NCI-H82 (cell line): ENCODE measurements at places on chromosomes 7 and 10.

DNA sequence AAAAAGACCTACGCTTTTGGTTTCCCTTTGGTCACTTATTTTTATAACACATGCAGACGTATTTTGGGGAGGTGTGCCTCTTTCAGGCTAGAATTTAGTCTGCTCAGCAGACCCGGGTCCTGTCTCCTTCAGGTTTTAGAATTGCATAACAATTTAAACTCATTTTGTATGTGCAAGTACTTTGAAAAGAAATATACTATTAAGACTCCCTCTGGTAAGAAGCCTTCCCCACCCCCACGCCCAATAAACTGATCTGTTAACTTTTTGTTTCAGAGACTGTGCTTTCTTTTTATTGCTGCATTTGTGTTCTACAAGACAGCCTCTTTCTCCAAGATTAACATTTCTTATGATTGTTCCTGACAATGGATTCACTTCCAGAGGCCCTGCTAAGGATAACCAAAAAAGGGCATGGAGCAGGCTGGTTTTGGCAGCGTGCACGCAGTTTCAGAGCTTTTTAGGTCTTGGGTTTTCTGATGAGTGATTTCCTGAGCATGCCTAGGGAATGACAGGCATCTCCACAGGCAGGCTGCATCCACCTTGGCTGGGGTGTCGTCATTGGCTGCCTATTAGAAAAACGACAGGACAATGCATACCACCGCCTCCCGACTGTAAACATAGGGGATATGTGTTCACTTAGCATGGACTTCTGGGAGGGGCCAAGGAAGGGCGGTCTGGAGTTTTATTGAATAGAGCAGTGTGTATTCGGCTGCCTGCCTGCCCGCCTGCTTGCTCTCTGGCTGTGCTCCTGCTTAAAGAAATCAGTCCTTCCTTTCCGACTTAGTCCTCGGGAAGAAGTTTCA, at the start of gene CALD1:
CALD1 (plus strand) TSS at position 694 of the 800 bp plus-strand sequence. CDS start 88,100 bp downstream, outside the sequence.
- peak; percentile 42 for DNase-seq

- DNase-seq: no peak
Observed at GRCh38 chr7:55185941-55186609, 167.3 kb downstream of the EGFR start.

- DNase-seq: no peak
Observed at GRCh38 chr10:50522908-50523307, 100.8 kb downstream of the SGMS1 start.

GRCh38 chr7:115674467-115675024, 356.0 kb downstream of the TFEC start:
- peak; percentile 20 for DNase-seq

- DNase-seq: no peak
Observed at GRCh38 chr7:28270536-28270935, 89.9 kb upstream of the JAZF1 start.

- no peak for DNase-seq
Observed at GRCh38 chr10:34405611-34406462, 409.3 kb downstream of the PARD3 start.

- DNase-seq: no peak
Observed at GRCh38 chr10:61097026-61097425, 153.0 kb upstream of the RHOBTB1 start.

DNA sequence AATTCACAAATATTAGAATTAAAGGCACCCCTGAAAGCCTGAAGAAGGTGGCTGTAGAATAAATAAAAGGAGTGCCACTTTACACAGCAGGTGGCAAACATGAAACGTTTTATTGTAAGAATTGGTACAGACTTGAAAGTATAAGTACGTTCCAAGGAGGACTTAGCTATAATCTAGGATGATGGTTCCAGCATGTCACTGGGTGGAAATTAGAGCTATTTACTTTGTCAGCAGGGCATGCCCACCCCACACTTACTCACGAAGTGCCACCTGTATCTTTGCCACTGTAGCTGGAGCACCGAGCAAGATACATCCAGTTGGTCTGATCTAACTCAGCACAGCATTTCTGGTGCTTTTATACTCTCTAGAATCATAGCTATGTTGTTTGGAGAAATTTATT, 97.8 kb downstream of the GRM8 start:
- no peak for DNase-seq

GRCh38 chr7:38940774-38941173, 31.8 kb upstream of the VPS41 start:
- DNase-seq: no peak

- peak; percentile 36 for DNase-seq
Observed at GRCh38 chr7:140645166-140645900, 4.7 kb upstream of the DENND2A start.

DNA sequence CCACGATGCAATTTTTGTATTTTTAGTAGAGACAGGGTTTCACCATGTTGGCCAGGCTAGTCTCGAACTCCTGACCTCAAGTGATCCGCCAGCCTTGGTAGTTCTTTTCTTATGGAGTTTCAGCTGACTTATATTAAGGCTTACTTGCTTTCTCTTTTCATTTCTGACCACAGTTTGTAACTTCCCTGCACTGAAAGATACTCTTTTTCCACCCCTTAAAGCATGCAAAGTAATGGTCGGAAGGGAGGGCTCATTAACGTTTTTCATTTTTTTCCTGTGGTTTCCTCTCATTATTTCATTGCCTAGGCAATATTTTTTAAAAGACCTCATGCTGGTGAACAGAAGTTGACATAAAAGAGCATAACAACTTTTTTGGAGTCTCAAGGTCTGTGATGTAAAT, 27.0 kb downstream of the ADRB1 start:
- no peak for DNase-seq

DNA sequence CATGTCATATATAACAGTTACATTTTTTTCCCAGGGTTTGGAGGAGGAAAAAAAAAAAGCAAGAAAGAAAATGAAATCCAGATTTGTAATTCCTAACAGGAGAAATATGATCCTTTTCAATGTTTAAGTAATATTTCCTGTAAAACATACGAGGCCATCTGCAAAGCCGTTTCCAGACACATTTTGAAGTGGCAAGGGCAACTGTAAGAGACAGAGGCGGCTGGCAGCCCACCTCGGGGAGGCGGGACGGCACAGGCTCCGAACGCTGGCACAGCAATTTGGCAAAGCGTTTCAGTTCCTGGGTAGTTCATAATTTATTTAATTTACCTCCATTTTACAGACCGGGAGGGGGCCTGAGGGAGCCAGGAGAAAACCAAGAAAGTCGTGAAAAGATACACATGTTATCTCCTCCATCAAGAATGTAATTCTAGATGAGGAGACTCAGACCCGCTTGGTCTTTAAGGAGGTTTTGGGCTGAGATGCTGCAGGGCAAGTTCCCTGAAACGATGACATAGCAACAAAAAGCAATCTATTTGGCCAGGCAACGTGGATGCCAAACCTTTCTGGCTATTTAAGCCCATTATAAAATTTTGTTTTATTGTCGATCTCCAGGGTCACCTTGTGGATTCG, 448.5 kb upstream of the MKI67 start:
- DNase-seq: no peak

DNA sequence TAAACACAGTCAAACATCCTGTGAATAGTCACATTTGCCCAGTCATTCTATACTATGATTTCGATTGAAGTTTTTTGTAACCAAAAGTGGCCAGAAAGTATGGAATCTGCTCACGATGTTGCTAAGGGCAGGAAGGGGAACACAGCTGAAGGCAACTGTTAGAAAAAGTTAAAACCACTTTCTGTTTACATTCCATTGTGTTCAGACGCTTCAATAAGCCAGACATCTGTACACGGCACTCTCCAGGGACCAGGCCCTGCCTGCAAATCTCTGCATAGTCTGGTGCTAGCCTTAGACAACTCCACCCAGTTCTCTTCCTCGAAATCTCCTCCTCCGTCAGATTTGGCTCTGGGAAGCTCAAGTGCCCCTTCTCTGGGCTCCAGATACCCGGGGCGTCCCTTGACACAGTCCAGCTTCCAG, 17.1 kb upstream of the TMEM120A start:
- peak; percentile 27 for DNase-seq

GRCh38 chr10:35369049-35369611, 32.8 kb downstream of the CCNY start:
- no peak for DNase-seq

DNA sequence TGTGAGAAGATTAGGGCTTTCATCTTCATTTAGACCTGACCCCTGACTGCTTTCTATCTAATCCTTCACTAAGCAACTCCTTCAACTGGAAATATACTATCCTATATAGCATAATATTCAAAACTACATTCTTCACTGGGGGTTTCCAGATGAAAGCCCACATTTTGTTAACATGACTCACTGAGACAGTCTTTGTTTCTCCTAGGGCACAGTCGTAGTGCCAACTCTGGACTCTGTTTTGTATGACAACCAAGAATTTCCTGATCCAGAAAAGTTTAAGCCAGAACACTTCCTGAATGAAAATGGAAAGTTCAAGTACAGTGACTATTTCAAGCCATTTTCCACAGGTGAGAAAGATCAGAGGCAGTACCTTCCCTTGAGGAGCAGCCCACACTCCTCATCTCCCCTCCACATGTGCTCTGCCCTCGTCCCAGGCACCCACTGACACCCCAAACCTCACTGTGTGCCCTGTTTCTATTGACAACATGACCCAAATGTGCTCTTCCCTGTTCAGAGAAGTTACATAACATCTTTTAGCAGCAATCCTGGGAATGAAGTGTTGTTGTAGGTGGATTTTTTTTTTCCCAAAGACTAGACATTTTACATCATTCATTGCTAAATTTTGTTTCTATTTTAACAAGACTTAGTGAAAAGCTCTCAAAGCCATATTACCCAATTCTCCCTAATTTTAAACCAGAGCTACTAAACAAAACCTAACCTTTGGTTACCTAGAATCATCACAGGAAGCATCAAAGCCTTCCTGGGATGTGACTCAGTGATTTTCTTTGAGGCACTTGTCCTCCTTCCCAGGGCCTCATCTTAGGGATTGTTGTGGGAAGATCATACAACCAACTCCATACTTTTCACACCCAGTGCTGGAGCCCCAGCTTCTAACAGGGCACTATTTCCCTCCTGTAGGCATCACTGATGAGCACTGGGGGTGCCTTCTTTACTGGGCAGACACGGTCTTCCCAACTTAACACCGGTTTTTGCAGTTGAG, 10.7 kb downstream of the CYP2E1 start:
- DNase-seq: no peak

- no peak for DNase-seq
Observed at GRCh38 chr10:112330607-112331160, 43.2 kb upstream of the ACSL5 start.

DNA sequence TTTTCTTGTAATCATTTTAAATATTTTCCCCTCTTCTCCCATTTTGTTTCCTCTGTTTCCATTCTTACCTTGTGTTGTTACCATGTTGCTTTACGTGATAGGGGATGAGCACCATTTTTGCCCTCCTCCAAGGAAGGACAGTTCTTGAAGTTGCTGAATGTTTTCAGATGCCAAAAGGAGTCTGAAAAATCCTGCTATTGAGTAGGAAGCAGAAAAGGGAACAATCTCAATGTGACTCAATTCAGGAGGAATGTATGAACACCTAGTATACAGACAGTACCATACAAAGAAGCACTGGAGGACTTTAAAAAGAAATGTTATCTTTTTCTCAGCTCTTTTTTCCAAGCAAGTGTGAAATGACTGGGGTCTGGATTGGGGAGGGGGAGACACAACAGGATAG, 5.1 kb upstream of the NAMPT start:
- DNase-seq: no peak

GRCh38 chr10:129533281-129533680, 66.2 kb downstream of the MGMT start:
- DNase-seq: no peak

DNA sequence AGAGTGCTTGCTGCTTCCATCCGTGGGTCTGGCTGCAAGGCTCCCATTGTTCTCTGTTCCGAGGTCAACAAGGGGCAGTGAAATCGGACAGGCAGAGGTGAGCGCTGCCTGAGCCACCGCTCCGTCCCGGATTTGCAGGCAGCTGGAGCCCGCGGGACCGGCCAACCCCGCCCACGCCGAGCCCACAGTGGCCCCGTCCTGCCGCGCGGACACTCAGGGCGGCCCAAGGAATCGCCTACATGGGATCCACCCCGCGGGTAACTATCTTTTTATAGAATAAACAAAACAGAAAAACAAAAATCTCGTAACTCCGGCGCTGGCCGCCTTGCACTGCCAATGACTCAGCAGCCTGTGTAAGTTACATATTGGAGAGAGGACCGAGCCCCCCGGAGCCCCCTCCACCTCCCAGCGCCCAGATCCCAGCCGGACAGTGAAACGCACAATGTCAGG, 1.9 kb downstream of the BNIP3 start:
- DNase-seq: no peak

- no peak for DNase-seq
Observed at GRCh38 chr10:25094590-25094989, 78.2 kb downstream of the THNSL1 start.

GRCh38 chr7:45082031-45082830, 6.5 kb downstream of the NACAD start:
- DNase-seq: no peak

DNA sequence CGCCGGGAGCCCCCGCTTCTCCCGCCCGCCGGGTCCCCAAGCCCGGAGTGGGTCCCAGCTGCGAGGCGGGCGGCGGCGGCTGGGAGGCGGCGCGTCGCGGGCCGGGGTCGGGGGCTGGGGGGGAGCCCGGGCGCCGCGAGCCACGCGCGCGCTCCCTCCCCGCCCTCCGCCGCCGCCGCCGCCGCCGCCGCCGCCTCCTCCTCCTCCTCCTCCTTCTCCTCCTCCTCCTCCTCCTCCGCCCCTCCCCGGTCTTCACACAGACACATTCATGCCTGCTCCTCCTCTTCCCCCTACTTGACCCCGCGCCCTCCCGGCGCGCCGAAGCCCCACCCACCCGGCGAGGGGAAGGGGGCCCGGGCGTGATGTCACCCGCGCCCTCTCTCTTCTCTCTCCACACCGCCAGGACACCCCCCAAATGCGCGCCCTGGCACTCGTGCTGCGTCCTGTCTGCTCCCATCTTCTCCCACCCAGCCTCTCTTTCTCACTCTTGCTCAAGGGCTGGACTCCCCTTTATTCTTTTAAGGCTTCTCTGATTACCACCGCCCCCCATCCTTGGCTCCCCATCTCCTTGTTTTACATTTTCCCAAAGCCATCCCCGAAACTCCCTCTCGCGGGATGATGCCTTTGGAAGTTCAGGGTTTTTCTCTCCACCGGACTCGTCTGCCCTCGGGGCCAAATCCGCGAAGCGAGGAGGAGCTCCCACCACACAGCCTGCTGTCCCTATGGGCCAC, 967 bp upstream of the GLI3 start:
- peak; percentile 24 for DNase-seq

GRCh38 chr7:137741443-137741842, 105.3 kb downstream of the DGKI start:
- DNase-seq: no peak

DNA sequence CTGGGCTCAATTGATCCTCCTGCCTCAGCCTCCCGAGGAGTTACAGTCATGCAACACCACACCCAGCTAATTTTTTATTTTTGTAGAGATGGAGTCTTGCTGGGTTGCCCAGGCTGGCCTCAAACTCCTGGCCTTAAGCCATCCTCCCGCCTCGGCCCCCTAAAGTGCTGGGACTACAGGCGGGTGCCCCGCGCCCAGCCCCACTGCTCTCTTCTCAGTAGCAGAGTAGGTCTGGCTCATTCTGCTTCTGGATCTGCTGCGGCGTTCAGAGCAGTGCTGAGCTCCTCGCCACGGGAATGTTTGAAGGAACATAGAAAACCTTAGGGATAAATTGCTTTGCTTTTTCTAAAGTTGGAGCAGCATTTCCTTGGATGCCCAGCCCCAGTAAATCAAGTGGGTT, 27.4 kb downstream of the WIPI2 start:
- DNase-seq: no peak

- DNase-seq: no peak
Observed at GRCh38 chr7:12552876-12553275, 17.6 kb upstream of the SCIN start.
